ENCODE measurements at places on chromosomes 2 and 18.

DNA sequence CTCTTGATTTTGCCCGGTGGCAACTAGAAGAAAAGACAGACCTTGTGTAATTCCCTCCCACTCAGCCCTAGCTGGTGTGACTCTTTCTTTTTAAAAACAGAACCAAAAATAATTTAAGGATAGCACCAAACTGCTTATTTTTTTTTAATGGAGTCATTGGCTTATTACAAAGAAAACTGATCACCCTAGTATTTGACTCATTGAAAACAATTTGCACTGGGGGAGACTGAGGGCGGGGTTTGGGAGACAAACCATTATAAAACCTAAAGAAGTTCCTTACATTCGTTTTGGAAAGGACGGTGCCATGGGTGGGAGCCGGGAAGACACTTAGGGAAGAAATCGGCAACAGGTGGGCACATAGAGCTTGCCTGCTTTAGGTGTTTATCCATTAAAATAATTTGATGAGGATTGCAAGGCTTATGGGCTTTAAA is 2.5 kb downstream of the PAX3 start:
- DNase-seq: no peak

DNA sequence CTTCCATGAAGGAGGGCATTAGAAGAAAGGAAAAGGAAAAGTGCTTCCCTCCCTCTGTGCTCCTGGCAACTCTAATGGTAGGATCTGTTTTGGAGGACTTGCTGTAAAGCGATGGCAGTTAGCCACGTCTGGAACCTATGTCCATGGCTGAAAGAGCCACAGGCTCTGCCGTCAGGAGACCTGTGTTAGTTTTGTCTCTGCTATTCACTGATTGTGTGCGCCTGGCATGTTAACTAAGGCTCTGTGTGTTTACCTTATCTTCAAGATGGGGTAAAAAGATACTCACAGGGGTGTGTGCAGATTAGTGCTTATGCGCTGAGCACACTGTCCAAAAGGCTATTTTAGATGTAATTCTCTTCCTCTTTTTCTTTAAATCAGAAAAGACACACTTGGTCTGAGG is 109.8 kb upstream of the LTBP1 start:
- no peak for DNase-seq

DNA sequence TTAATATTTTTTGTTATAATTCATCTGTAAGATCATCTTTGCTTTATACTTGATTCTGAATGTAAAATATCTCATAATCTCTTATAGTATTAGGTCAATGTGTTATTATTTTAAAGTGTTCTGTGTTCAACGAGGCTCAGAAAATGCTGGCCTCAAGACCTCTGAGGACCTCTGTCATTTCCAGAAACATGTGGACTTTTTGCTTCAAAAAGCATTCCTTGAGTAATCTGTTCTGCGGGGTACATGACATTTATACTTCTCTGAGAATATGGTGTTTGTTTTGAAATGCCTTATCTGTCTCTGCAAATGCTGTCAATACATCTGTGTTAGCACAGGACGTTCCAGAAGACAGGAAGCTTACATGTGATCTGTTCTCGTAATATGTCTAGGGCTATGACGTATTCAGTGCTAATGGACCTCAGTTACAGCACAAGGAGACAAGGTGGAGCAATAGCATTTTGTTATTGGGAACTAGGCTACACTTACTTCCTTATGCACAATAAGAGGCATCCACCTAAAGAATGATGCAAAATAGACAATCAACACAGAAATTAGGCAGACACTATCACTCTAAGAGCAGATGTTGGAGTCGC is 37.6 kb upstream of the IL1RL1 start:
- DNase-seq: no peak

GRCh38 chr2:111930875-111931274 is 32.5 kb downstream of the MERTK start:
- peak; percentile 31 for DNase-seq

GRCh38 chr2:43460611-43461365 is 135.1 kb downstream of the THADA start:
- DNase-seq: no peak

- no peak for DNase-seq
These were observed 52.7 kb downstream of the PHLPP1 start for GRCh38 chr18:62767836-62768557.

- no peak for DNase-seq
These were observed 368.4 kb upstream of the SLC8A1 start for GRCh38 chr2:40820319-40820718.

DNA sequence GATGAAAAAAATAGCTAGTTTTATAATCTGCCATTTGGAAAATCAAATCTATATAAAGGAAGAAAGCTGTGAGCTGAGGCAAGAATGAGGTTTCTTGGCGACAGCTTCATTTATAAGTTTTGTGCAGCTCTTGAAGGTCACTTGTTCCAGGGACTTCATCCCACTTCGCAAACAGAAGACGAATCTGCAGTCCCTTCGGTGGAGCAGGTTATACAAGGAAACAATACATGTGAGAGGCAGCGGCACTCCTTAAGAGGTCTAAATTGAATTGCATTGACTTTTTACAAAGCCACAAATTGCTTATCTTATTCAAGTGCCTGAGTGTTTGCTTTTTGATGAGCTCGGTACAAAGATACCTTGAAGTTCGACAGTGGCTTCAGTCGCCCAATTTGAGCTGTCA is 72.2 kb downstream of the C1QL2 start:
- no peak for DNase-seq

DNA sequence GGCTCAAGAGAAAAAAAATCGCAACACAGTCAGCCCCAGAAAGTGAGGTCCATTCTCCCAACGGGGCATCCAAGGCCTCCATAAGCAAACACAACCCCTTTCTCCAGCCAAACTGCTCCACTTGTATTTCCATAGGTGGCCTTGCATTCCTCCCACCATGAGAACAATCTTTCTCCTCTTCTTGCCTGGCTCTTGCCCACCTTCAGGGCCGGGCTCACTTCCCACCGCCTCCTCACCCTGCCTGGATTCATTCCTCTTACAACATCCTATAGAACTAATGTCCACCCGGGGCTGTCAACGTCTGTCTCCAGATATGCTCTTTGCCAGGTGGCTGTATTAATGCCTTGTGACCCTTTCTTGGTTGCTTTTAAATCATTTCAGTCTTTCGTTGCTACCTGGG is 124.5 kb downstream of the SMAD7 start:
- DNase-seq: no peak

- no peak for DNase-seq
These were observed 19.4 kb downstream of the SRSF7 start for GRCh38 chr2:38731684-38732221.

GRCh38 chr18:10022365-10022764 is 108.5 kb downstream of the VAPA start:
- no peak for DNase-seq

GRCh38 chr2:115520727-115521126 is 1078.3 kb downstream of the DPP10 start:
- DNase-seq: no peak

GRCh38 chr2:138536302-138536701 is 34.7 kb downstream of the SPOPL start:
- no peak for DNase-seq

DNA sequence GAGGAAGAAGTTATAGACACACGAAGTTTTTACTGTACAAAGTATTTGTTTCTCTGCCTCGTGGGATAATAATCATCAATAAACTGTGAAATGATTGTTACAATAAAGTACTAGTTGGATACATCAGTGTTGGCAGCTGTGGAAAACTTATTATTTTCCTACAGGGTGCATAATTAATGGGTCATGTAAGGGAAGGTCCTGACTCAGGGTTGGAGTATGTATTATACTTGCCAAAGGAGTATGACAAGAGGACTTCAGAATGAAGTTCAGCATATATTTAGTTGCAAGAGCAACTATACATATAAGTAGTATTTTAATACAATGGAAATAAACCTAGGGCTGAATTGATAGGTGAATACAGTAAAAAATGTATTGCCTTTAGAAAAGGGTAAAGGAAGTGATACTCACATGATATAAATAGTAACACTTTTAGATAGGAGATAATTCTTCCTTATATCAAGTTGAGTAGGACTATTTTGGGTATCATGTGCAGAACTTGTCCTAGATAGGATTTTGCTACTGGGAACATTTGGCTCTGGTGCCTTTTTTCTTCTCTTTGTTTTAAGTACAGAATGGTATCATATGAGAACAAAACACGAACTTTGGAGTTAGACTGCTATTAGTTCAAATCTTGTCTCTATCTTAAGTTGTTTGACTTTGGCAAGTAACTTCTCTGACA is 79.1 kb downstream of the PLCL1 start:
- no peak for DNase-seq

GRCh38 chr18:27931535-27931934 is 245.4 kb downstream of the CDH2 start:
- no peak for DNase-seq

DNA sequence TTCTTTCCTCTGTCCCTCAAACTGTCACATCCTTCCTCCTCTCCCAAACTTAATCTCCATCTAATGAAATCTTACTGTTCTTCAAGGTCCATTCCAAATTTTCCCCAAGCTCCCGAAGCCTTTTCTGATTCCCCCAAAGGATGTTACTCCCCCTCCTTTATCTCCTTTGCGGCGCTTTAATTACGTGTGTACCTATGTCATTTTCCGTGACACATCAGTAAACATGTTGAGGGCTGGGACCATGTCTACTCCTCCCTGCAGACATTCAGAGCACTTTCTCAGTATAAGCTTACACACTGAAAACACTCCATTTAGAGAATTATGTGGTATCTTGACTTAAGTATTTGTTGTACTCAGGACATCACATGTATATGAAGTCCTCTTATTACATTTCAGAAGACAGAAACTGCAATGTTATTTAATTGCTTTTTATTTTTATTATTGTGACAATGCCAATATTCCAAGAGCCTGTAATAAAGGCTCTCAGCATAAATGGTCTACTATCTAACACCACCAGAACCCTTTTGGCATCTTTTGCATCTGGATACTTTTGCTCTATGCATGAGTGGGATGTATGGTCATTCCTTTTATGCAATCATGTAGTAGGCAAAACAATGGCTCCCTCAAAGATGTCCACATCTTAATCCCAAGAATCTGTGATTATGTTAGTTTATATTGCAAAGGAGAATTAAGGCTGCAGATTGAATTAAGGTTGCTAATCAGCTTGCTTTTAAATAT is 1.8 kb downstream of the NMI start:
- DNase-seq: no peak

DNA sequence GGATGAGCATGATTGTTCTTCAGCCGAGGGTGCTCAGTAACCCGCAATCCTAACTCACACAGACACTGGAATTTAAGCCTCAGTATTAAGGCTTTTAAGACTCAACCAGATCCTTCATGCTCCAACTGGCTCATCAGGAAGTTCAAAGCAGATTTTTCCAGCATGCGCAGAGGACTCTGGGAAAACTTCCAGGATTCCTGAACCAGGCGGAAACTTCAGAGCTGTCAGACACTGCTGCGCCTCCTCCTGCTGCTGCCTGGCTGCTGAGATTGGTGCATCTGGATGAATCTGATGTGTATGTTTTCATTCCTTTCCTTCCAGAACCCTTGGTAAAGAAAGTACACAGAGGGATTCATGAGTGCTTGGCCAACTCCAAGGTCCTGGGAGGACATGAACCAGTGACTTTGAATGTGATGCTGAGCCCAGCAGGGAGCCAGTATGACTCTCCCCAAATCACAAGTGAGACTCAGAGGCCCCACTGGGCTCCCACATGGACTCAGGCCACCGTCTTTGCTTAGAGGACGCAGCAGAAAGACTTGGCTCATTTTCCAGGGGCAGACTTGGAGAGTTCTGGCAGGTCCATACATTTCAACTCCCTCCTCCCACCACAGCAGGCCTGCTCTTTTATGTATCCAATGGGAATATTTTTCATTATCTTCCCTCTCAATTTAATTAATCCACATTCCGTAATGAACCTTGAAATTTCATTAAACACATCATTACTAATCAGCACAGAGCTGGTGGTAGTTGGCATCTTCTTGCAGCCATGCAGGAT is 143.5 kb upstream of the HDAC4 start:
- no peak for DNase-seq

GRCh38 chr2:101516823-101517690 is 42.1 kb upstream of the RFX8 start:
- DNase-seq: peak; percentile 94

DNA sequence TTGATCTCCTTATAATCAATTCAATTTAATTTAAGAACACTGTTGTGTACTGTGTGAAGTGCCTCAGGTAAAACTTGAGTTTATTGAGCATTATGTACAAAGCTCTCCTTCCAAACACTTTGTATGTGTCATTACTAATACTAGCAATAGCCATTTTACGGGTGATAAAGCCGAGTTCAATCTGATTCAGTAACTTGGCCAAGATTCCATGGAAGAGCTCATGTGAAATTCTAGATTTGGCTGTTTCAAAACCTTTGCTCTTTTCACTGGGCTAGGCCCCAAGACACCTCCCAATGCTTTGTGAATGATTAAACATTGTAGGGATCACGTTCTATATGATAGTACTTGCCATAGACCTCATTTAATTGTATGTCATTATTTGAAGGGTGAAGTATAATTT is 8.9 kb upstream of the NFE2L2 start:
- no peak for DNase-seq

DNA sequence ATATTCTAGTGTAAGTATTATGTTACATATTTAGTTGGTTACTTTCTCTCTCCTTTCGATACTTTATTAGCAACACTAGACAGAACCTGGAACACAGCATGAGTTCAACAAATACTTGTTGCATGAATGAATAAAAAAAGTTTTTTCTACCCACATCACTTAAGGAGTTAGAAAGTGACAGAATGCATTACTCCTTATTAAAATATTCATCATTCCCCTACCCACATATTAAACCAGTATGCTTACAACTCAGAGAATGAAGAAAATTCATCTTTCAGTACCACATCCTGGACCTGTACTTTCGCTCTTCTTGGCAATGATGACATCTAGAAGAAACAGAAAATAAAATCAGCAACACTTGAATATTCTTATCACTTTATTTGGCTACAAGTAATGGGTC is 6.0 kb downstream of the SRBD1 start:
- no peak for DNase-seq

- DNase-seq: no peak
These were observed 1311.7 kb upstream of the CDH2 start for GRCh38 chr18:29488617-29489016.

Data from MV-4-11 (cell line).